H7 (cell line): ENCODE measurements at places on chromosomes 6 and 20. TPM values are rescaled to one million over a fixed set of nuclear protein-coding genes. Genes with fewer than 3 reads are reported as not detected.

SYNJ2 gene
- 10.7 and 15.0 TPM in 2 replicates for total RNA-seq

DSP gene
- total RNA-seq: 33.9 and 58.0 TPM in 2 replicates

- DNase-seq: no peak
These were observed 2.9 kb downstream of the BIRC7 start for GRCh38 chr20:63238514-63239125.

GRCh38 chr20:64101731-64102621 is 5.4 kb downstream of the NPBWR2 start:
- DNase-seq: peak; percentile 99

GRCh38 chr6:82277686-82278085 is 30.1 kb upstream of the IBTK start:
- DNase-seq: no peak

DNA sequence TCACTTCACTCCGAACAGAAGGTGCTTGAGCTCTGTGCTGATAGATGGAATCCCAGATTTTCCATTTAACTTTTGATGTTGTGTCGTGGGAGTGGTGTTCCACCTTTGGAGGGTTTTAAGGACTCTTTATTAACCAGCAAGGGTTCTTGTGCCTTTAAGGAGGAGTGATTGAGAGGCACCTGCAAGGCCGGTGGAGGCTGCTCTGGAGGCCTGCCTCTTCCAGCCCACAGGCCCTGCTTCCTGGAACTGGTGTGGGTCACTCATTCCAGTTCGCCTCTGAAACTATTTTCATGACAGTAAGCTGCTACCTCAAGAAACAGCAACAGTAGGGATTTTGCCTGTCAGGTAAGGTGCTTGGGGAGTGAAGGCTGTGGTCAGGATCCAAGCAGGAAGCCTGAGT is 58.8 kb upstream of the APCDD1L start:
- DNase-seq: no peak

DNA sequence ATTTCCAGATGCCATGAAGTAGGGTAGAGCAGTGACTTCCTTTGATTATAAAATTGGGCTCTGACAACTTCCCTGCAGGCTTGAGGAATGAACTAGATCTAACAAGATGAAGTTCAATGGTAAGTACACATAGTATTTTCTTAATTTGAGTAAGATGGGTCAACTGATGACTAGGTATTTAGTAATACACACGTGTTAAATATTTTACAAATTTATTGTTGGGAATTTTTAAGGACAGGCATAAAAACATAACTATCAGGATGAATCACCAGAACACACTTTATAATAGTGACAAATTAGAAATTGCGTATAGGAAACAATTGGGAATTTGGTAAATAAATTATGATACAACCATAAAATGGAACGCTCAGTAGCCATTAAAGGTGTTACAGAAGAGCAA is 762.4 kb upstream of the SLC35B3 start:
- no peak for DNase-seq

DNA sequence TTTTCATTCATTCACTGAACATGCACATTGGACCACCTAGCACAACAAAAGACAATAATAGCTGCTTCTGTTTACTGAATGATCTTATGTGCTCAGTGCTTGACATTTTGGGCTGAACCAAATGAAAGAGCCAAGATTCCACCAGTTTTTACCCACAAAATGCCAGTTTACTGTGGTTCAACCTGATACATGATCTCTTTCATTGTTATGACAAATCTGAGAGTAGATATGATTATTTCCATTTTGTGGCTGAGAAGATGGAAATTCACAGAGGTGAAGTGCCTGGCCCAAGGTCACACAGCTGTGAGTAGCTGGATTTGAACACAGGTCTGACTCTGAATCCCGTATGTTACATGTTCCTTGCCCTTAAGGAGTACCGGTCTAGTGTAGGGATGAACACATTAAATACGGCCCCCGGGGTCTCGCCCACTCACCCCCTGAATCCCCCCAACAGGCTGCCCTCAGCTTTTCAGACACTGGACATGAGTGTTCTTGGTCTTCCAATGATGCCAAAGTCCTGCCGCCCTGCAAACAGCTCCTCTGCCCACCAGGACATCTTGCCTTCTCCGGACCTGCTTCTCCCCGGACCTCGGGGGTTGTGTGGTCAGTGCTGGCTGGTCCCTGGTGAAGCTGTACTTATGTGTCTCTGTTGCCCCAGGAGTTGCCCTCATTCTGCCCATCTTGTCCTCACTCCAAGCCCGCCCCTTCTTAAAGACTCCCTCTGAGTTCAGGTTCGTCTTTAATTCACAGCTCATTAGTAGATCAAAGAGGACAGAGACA is 58.6 kb upstream of the SLC32A1 start:
- DNase-seq: no peak
